ENCODE measurements at places on chromosomes 5 and 9.

DNA sequence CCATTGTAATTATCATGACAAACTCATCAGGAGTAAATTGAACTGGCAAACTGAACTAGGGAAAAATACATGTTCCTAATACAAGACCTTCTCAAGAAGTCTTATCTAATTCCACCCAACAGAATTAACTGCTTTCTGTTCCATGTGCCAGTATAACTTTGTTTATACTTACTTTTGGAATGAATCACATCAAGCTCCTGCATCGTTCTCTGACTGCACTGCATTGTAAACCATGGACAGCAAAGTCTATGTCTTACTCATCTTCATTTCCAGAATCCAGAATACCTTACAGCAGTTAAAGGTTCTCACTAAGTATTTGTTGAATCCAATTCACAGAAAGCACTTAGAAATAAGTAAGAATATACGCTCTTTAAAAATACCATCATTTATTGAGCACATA is 102.8 kb downstream of the PLK2 start:
- no peak for DNase-seq

- DNase-seq, result no peak
Measured at GRCh38 chr9:74736646-74737045, 151.1 kb downstream of the TRPM6 start.

DNA sequence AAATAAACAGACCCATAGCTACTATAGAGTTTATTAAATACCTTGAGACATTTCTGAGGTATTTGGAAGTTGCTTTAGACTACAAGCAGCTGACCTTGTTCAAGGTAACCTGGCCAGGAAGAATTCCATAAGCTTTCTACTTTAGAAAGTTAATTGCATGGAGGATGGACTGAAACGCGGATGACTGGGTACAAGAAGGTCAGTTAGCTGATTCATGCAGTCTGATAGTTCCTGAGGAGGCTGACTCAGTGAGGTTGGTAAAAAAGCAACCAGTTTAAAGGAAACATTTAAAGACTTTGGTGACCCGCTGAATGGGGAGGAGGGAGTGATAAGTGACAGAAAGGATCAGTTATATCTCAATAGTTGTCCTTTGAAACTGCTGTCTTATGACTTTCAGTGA is 670.1 kb upstream of the CDH9 start:
- no peak for DNase-seq

DNA sequence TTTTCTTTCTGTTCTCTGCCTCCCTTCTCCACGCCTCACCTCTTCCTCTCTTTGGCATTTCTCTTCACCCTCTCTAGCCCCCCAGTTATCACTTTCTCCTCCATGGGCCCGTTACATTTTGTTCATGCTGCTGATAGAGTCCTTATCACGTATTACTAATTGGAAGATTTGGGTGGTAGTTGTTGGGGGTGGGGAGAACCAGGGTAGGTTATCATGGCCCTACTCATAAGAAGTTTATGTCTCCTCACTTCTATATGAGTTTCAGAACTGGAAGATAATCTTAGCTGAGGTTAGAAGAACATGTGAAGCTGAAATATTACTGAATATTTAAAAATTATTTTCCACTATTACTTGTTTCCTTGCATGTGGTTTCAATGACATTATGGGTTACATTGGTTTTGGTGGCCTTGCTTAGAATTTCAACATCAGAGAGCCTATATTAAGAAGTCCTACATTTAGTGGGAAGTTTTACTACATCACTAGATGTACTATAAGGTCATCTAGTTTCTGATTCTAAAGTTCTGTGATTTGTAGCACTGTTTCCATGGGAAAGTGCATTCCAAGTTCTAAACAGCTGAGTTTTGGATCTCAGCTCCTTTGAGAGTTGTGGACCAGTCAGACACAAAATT is 36.8 kb downstream of the PIP5K1B start:
- no peak for DNase-seq
